ENCODE measurements at places on chromosomes 1 and 21.

DNA sequence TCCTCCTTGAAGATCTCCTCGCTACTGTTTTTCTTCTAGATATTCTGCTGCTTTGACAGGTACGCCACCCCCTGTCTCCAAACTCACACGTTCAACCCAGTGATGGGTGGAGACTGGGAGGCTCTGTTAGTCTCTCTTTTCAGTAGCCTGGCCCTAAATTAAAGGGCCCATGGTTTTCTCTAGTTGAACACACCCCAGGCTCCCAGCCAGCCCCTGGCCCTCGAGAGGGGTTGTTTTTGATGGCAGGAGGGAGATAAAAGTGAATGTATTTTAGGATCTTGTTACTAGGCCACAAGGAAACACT is 21.6 kb upstream of the CLDN14 start:
- DNase-seq = no peak

GRCh38 chr1:151416231-151416630 is 16.9 kb downstream of the PSMB4 start:
- no peak for DNase-seq

- no peak for DNase-seq
Measured at GRCh38 chr21:32587120-32587519, 1.8 kb upstream of the TCP10L start.

DNA sequence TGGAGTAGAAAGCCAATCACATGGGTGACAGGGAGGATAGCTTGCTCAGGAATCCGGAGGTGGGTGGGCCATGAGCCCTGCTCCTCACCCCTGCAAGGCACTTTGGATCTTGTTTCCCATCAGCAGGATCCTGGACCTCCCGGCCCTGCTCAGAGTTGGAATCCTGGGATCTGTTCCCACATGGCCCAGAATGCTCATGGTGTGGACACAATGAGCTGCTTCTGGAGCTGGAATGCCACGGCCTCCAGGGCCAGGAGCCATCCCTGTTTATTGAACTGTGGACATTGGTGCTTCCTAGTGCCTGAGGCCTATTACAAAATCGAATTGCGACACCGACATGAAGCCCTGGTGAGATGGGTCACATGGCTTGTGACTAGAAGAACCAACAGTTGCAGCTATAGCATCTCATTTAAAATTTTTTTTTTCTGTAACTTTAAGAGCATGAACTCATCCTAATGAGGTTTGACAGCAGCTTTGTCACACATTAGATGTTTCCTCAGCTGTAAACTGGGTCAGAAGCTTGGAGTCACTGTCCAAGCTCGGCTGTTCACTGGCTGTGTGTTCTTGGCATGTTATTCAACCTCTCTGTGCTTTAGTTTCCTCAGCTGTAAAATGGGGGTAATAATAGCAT is 40.4 kb upstream of the GOLT1A start:
- no peak for DNase-seq

- DNase-seq = no peak
Measured at GRCh38 chr21:37811711-37812110, 104.5 kb downstream of the KCNJ6 start.

GRCh38 chr1:188237573-188238348 is 1409.0 kb downstream of the PLA2G4A start:
- DNase-seq = no peak

All from muscle of back (tissue), 13 donors.